Breast epithelium (tissue), 4 donors: ENCODE measurements at places on chromosomes 7 and 10.

- no peak for DNase-seq
Measured at GRCh38 chr7:11841657-11842056, 9.7 kb upstream of the THSD7A start.

DNA sequence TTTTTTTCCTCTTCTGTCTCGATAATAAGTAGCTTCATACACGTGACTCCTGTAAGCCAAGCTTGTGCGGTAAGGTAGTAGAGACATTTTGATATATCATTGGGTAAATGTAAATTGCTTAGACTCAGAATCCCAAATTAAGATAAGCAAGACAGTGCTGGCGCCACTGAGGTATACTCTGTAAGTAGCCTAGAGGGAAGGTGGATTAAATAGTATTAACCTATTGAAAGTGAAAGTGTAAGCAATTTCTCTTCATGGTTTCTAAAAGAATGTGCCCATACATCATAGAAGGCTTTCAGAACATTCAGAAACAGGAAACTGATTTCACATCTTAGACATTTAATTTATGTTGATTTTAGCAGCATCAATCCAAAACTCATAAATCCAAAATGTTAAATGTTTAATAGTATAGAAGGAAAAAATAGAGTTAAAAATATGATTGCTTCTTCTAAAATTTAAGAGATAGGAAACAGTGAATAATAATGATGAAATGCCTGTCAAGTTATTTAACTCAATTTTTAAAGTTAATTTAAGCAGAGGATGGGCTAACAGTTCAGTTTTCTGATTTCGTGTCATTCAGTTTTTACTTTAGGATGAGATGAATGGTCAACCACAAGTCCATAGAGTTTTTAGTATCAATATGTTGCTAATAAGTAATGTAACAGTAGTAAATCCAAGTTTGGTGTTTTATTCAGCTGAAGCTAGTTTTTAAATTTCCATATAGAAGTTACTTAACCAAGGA lies 36.8 kb downstream of the LRRC72 start:
- no peak for DNase-seq

DNA sequence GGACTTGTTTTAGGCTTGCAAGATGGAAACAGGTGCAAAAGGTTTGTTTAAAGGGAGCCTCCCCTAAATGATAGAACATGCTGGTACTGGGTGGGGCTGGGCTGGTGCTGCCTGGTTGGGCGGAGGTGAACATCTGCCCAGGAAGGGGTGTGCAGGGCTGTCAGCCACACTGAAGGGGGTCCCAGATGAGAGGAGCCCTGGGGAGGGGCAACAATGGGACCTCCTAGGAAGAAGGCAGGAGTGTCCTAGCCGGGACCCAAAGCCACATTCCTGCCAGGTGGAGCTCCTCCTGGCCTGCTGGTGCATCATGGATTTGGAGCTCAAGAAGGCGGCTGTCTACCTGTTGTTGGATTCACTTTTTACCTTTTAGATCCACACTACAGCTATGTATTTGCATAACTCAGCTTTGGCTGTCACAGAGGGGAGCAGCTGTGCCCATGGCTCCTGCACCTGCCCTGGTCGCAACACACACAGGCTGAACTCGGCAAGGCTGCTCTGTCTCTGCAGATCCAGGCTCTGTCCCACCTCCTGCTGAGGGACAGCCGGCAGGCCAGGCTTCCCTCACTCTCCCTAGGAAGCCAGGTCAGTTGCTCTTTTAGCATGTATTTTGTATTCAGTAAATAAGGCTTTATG lies 59.9 kb downstream of the ADARB2 start:
- DNase-seq: no peak

DNA sequence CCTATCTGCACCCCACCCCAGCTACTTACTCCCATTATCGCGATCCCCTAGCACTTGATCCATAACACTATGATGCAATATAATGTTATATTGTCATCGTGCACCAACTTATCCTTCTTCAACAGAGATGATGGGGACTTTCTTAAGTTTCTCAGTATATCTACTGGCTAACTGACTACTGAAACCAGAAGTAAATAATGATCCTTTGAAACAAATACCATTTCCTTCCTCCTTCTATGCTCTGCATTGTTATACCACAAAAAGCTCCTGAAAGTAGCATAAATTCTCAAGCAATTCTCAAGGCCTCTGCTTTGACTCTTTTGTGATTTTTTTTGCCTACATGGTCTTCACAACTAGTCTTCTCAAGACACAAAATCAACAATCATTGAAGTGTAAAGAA lies 68.9 kb downstream of the HTR7 start:
- no peak for DNase-seq

DNA sequence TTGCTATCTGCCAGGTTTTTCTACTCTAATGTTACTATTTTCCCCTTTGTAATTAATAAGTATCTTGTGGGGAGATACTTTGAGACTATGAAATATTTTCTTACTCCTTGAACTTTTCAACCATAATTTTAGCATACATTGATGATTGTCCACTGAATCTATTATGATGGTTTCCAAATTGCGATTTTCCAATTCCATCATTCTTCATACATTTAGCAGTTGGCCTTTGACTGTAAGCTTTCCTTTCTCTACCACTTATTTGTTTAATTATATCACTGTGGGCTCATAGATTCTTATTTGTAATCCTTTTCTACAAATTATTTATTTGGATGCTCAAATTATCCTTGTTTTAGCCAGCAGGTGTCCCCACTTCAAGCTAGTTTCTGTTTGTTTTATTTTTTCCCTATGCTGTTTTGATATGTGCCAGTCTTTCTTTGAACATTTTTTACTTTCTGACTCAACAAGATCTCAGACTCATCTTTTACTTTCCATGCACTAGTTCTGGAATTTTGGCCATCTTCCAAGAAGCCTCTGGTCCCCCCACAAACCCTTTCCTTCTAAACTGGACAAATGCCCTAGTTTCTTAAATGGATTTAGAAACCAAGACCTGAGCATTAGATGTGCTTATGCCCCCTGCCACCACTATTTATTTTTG lies 11.4 kb upstream of the MRPS16 start:
- DNase-seq: no peak

GRCh38 chr10:127033216-127034033 lies 128.2 kb downstream of the DOCK1 start:
- no peak for DNase-seq

- no peak for DNase-seq
Measured at GRCh38 chr7:17781491-17782215, 158.6 kb downstream of the SNX13 start.

- DNase-seq: no peak
Measured at GRCh38 chr10:98338896-98339295, 70.9 kb upstream of the LOXL4 start.

GRCh38 chr10:86283466-86284287 lies 82.9 kb downstream of the GRID1 start:
- no peak for DNase-seq

- no peak for DNase-seq
Measured at GRCh38 chr10:21720090-21720489, 186.1 kb downstream of the MLLT10 start.

- no peak for DNase-seq
Measured at GRCh38 chr7:51035716-51036115, 253.0 kb upstream of the GRB10 start.

DNA sequence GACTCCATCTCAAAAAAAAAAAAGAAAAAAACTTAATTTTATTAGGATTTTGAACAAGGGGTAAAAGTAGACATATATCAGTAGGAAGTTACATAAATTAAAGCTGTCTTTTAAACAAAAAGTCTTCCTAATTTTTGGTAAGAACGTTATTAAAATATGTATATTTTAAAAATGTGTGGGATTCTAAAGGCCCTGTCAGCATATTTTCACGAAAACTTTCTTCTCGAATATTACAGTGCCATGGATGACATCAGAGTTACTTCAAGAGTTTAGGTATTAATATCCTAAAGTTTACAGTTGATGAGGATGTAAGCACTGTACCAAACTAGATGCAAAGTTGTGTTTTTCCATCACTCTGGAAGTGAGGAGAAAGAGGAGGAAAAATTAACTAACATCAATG lies 820.8 kb downstream of the PCDH15 start:
- DNase-seq: no peak

GRCh38 chr7:149621776-149622175 lies 124.2 kb upstream of the ZNF746 start:
- no peak for DNase-seq

DNA sequence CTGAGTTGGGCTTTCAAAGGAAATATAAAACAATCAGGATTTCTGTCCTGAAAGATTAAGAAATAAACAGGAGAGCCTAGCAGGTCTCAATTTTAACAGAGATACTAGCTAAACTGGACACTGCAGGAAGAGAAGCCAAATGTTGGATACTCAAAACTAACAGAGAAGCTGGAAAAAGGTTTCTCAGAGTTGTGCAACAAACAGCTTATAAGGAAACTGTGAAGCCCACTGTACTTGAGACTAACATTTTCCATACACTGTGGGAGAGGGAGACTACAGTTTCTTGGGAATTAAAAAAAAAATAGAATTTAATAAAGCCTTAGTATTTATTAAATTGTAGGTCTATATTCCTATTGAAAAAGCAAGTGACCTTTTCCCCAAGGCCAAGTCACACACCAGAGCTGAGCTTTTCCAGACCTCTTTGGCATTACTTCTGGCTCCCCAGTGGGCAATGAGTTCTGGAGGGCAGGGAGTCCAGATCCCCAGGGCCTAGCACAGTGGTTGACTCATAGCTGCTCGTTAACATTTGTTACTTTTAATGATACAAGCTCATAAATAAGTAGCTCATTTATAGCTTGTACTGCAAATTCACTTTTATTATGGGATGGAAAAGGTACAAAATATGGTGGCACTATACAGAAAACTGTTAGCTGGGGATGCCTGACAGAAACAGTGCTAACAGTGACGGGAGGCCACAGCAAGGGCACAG lies 68.3 kb downstream of the MINDY3 start:
- DNase-seq: no peak

DNA sequence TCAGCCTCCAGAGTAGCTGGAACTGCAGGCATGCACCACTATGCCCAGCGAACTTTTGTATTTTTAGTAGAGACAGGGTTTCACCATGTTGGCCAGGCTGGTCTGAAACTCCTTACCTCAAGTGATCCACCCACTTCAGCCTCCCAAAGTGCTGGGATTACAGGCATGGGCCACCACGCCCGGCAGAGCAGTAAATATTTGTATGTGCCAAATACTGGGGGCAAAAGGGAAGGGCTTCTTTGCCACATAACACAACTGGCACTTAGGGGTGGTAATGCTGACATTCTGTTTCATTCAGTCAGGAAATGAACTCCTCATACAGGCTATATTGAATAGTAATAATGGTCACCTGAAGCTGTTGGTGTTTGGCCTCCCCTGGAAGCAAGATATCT lies 41.6 kb downstream of the ACSM6 start:
- no peak for DNase-seq

DNA sequence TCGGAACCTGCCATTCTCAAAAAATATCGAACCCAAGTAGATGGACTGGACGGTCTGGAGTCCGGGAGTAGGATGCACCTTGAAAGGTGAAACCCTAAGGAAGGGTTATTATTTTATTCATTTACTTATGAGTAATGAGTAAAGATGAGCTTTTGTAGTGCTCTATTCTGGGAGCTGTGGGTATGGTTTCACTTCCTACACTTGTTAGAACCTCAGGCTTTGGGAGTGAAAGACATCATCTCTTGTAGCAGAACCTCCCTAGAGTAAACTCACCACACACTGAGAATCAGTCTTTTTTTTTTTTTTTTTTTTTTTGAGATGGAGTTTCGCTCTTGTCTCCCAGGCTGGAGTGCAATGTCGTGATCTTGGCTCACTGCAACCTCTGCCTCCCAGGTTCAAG lies 389.4 kb upstream of the AUTS2 start:
- no peak for DNase-seq

GRCh38 chr7:133820584-133820983 lies 306.6 kb upstream of the LRGUK start:
- DNase-seq: no peak

DNA sequence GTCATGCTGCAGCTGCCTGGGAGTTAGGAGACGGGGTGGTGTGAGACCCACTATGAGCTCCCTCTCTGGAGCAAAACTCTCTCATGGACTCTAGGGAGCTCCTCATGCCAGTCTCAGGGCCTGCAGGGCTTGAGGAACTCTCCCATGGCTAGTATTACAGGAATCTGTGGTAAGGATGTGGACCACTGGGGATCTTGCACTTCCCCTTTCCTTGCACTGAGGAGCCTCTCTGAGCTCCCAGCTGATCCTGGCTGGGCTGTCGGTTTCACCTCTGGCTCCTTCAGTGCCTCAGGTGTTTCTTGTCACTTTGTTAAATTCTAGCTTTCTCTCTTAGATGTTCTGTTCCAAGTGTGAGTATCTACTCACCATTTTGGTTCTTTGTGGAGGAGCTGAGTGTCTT lies 71.6 kb upstream of the IMMP2L start:
- DNase-seq: no peak

GRCh38 chr7:135729230-135729629 lies 1.2 kb upstream of the SLC13A4 start:
- no peak for DNase-seq

- DNase-seq: no peak
Measured at GRCh38 chr7:148854983-148855382, 29.1 kb downstream of the EZH2 start.

DNA sequence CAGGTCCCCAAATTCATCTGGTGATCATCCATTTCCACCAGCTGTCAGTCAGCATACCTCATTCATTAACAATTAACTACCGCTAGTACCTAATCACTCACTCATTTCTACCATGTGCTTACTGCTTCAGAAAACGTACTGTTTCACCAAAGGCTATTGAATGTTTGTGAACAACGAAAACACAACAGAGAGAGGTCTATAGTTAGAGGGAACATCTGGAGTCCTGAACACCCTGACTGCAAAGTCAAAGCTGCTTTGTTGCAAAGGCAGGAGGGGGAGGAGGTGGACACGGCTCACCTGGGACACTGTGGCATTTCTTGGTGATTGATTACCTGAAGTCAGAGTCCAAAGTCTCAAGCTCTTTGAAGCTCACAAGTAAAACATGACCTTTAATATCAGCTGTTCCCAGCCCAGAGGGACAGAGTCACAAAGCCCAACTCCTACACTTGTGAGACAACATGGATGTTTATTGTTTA lies 342.3 kb upstream of the ADARB2 start:
- DNase-seq: no peak

- no peak for DNase-seq
Measured at GRCh38 chr7:12607134-12607533, 36.6 kb downstream of the SCIN start.

- no peak for DNase-seq
Measured at GRCh38 chr10:122245136-122245535, 26.0 kb upstream of the BTBD16 start.

DNA sequence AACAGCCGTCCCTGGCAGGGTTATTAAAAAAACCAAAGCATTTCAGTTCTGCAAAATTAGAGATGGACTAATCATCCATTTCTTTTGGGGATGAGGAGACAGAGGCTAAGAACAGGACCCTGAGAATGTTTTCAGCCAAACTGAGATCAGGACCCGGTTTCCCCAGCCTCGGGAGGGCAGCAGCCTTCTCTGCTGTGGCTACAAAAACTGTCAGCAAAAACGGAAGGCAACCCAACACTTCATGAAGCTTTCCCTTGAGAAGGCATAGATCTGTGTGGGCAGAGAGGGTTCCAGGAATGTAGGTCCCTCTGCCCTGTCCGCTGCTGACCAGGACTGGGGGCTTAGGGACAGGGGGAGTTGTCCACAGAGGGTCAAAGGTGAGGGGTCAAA lies 313.5 kb downstream of the TCERG1L start:
- no peak for DNase-seq

- DNase-seq: no peak
Measured at GRCh38 chr7:105705427-105705826, 124.1 kb upstream of the EFCAB10 start.
